Common myeloid progenitor, CD34-positive (primary cell): ENCODE measurements at places on chromosomes 5 and 9.

DNA sequence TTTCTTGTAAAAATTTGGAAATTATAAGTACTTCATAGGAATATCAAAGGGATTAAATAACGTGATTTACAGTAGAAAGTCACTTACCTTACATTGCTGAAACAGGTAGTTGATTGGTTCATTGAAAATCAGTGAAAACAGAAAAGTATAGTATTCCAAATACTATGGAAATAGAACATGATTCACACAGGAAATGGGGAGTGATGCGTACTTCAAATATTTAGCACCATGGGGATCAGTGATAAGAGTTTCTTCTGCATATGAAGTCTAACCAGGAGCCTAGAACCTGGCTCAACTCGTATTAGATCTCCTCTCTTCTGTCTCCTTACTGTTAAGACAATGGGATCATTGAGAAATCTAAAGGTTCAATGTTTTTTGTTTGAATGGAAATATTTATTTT, 133.3 kb downstream of the FAM174A start:
- no peak for DNase-seq

- peak; percentile 51 for DNase-seq
Observed at GRCh38 chr5:72817076-72817481, 618 bp downstream of the TNPO1 start.

GRCh38 chr5:150410524-150411244, 2.0 kb downstream of the CD74 start:
- peak; percentile 98 for DNase-seq

DNA sequence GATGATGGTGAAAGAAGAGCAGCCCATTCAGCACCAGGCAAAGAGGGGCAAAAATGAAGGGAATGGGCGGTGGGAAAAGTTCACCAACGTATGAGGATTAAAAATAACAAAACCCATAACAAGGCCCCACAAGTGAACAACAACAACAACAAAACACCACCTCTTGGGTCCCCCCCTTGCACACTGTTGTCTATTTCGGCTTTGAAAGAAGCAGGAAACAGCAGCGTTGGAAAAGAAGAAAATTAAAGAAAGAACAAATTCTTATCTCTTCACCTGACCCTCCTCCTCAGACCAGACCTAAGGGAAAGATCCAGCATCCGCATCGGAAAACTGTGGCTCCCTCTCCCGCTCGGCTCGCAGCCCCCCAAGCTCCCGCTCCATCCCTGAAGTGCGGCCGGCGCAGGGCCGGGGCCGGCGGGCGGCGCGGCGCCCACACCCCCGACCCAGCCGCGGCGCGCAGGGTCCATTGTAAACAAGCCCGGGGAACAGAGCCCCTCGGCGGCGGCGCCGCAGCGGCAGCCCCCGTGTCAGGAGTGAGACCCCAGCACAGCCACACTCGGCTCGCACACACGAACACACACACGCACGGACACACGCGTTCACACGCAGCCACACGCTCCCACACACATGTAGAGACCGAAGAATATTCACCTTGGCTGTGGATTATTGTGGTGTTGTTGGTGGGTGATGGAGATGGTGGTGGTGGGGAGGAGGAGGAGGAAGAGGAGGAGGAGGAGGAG, 535 bp downstream of the RFX3 start:
- no peak for DNase-seq

DNA sequence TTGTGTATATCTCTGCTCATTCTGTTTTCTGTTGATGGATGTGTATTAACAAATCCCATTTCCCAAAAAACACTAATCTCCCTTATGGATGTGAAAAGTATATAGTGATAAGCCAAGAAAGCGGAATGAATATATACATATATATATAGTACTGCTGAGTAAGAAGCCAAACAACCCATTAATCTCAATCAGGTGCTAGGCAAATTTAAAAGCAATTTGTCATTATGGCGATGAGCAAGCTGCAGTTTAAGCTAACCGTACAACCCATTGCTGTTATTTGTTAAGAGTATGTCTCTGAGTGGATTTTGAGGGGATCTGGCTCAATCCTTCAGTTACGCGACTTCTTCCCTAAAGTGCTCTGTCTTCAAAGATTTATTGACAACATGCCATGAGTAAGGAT, 640.4 kb upstream of the ARRDC3 start:
- no peak for DNase-seq

- no peak for DNase-seq
Observed at GRCh38 chr9:135574943-135575342, 13.4 kb downstream of the PAEP start.

DNA sequence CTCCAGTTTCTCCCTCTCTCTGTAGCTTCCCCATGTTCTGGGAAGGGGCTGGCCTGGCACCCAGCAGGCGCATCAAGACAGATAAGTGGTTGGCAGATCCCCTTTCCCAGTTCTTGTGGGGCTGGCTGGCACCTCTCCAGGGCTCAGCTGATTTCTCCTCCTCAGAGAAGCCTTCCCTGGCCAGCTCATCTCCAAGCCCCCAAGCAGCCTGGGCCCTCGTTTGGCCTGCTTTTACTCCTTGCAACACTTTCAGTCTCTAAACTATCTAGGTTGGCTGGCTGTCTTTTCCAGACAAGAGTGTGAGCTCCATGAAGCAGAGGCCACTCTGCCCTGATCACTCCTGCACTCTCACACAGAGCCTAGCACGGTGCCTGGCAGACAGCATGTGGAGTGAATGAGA, 13.5 kb downstream of the MACROH2A1 start:
- no peak for DNase-seq

DNA sequence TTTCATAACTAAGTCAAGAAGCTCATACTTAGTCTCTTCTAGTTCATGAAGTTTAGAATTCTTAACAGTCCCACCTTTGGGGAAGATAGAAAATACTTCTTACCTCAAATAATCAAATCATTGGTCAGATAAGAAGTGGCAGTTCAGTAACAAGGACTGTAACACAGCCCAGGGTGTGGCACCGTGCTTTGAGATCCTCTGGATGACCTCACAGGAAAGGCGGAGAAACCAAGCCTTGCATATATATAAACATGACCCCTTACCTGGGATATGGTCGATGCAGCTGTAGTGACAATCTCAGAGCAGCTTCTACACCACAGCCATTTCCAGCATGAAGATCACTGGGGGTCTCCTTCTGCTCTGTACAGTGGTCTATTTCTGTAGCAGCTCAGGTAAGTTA, at the start of gene SPINK7:
SPINK7 (plus strand) TSS at position 271 of the 400 bp plus-strand sequence; CDS start at position 332, 61 bp downstream.
- DNase-seq: no peak

DNA sequence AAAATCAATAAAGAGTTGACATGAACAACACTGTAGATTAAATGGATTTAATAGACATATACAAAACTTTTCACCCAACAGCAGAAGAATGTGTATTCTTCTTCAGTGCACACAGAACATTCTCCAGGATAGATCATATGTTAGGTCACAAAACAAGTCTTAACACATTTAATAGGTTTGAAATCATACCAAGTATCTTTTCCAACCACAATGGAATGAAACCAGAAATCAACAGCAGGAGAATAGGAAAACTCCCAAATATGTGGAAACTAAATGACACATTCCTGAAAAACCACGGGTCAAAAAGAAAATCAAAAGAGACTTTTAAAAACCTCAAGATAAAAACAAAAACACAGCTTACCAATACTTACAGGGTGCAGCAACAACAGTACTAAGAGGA, 790.1 kb upstream of the ZNF608 start:
- DNase-seq: no peak

GRCh38 chr5:179530069-179530998, 20.0 kb upstream of the RUFY1 start:
- DNase-seq: peak; percentile 85

DNA sequence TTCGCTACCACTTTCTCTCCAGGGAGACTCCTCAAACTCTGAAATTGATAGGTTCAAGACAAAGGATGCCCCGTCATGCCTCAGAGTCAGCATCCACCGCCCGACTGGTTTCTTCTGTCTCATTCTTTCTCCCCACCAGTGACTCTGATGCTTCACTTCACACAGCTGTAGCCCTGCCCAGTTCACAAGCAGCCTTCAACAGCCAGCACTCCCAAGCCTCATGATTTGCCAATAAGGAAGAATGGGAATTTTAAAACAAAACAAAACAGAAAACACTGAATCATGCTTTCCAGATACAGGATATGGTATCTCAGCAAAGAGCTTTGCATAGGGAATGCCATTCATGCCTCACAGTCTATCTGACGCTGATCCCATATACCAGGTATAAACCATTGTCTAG, 371.2 kb upstream of the RORB start:
- no peak for DNase-seq

- DNase-seq: no peak
Observed at GRCh38 chr9:78596346-78596745, 299.4 kb downstream of the PSAT1 start.

DNA sequence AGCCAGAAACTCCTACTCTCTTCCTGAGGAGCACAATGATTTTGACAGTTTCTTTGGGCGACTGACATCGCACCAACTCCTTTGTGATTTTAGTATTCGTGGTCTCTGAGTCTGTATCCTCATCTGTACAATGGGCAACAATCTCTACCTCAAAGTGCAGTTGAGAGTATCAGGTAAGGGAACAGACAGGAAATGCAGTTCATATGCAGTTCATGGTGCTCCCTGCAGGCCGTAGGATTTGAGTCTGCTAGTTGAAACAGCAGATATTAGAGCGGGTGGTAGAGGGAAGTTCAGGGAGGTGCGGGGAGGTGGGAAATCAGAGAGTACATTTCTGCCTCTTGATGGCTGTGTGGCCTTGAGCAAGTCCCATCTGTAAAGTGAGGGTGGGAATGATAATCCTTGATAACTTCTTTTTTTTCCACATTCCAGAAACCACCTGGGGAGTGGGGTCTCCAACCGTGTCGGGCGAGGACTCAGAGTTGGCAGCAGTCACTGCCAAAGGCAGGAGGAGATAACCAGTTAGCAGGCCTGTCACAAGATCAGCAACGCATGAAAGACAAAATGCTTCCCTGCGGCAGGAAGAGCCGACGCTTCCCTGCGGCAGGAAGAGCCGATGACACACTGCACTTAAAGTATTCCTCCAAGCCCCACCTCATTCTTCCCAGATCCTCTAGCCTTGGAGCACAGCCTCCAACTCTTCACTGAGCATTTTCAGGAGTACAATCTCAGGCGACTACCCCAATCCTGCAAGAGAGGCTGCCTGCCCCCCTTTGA, 6.0 kb upstream of the NEK6 start:
- no peak for DNase-seq

- DNase-seq: no peak
Observed at GRCh38 chr5:3944930-3945329, 349.3 kb downstream of the IRX1 start.

- DNase-seq: peak; percentile 62
Observed at GRCh38 chr5:138668451-138669380, 84.5 kb upstream of the CTNNA1 start.

DNA sequence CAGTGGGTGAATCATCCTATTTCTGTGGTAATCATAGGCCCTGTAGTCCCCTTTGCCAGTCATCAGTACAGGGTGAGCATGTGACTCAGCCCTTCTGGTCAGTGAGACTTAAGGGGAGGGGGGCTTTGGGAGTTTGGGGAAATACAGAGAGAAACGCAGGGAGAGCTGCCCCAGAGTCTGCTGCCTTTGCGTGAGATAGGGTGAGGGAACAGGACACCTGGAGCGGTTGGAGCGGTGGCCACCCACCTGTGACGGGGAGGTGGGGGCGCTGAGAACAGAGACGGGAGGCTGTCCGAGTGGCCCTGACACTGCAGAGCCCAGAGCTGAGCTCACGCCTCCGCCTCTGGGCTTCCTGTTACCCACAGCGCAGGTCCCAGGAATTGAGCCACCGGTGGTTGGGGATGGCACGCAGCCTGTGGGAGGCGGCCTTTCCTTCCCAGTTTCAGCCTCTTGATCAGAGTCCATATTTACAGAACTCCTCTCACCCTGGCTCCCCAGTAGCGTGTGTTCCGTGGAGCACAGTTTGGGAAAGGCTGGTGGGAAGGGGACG, 92.0 kb upstream of the ERCC6L2 start:
- DNase-seq: no peak

DNA sequence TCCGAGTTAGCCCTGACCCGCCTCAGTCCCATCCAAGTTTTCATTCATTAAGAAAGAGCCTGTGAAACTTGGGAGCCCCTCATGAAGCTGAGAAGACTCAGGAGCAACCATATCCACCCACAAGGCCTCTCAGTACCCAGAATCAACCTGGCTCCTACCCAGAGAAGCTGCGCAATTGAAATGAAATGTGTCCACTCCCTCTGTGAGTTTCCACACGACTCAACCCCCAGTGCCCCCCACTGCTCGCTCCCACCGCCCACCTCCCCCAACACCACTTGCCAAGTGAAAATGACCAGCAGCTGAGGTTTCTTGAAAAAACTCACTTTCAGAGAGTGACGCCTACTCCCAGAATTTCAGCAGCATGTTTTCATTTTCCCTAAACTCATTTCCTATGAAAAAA, 104.6 kb downstream of the CDK5RAP2 start:
- DNase-seq: no peak

- no peak for DNase-seq
Observed at GRCh38 chr5:151110992-151111391, 30.2 kb upstream of the TNIP1 start.

DNA sequence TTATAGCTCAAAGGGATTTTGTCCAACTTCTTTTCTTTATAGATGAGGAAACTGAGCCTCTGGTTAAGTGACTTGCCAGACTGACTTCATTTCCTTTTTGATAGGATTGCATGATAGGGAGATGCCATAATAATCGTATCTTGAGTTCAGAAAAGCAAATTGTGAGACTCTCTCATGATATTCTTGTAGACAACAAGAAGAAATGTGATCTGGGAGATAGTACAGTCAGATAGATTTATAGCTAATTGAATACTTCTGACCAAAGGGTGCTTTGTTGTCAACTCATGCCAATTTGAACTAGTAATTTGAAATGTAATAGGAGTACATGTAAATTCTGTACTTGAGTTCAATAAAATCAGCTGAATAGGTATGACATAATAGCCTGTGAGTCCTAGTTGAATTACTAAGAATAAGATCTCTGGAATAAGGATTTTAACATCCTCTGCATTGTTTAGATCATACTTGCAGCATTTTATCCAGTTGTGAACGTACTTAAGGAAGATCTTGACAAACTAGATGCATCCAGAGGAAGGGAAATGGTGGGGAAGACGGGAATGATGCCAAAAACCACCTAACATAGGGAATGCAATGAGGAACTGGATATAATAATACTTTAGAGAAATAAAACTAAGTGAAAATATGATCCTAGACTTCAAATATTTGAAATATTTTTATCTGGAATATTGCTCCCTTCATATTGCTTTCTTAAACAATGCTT, 25.5 kb downstream of the CWC27 start:
- no peak for DNase-seq

GRCh38 chr9:87059772-87060171, 112.5 kb upstream of the GAS1 start:
- DNase-seq: no peak

GRCh38 chr9:94639061-94639998, at the start of gene FBP1:
TSS of gene FBP1 (minus strand) at chr9:94639518. CDS start at chr9:94639310, 208 bp downstream.
- DNase-seq: peak; percentile 63

GRCh38 chr5:131171276-131171810, 599 bp downstream of the LYRM7 start:
- DNase-seq: no peak
